ENCODE measurements at places on chromosomes 5 and 9.

DNA sequence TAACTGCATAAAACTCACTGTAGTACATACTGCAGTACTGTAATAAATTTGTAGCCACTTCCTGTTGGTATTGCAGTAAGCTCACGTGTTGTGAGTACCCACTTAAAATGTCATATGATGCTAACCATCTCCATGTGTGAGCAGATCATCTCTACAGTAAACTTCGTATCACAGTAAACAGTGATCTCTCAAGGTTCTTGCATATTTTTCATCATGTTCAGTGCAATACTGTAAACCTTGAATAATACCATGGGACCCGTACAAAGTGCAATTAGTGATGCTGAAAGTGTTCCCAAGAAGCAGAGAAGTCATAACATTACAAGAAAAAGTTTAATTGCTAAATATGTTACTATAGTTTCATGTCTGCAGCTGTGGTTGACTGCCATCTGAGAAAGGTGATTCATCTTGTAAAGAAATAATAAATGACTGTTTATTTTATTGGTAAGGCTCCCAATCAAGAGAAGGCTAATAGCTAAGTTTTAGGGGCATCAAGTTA lies 253.8 kb upstream of the POU5F2 start:
- no peak for DNase-seq

- no peak for DNase-seq
These were observed 122.7 kb upstream of the LPAR1 start for GRCh38 chr9:111161015-111161415.

GRCh38 chr5:41213340-41213739 lies at the start of gene C6:
TSS of gene C6 (minus strand) at chr5:41213532. CDS start at chr5:41203230, 10,302 bp downstream.
- no peak for DNase-seq

GRCh38 chr9:80790764-80791163 lies 898.6 kb downstream of the TLE1 start:
- no peak for DNase-seq

DNA sequence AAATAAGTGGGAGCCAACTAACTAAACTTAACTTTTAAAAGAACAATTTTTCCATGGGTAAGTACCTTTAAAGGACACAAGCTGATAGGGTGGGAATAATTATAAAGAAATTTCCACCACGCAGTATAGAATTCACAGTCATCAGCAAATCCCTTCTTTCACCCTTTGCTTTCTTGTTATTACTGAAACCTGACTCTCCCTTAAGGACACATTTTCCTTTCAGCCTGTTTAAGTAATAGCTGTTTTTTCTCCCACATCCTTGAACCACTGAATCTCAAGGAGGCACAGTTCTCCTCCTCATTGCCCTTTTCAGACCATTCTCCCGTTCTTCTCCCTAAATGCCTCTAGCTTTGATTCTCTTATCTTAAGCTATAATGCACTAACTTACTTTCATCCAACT lies 6.3 kb downstream of the C5orf15 start:
- no peak for DNase-seq

- DNase-seq, result no peak
These were observed 20.9 kb downstream of the SLC6A18 start for GRCh38 chr5:1245905-1246576.

- DNase-seq, result no peak
These were observed 839.3 kb upstream of the ARRDC3 start for GRCh38 chr5:92222449-92222848.

- DNase-seq, result no peak
These were observed 118.0 kb downstream of the EGFLAM start for GRCh38 chr5:38376404-38376803.

All from NT2/D1 (cell line).